ENCODE measurements at places on chromosomes 2 and 18. TPM values are rescaled to one million over a fixed set of nuclear protein-coding genes. Genes with fewer than 3 reads are reported as not detected.

Gene TEX261
- total RNA-seq = 43.0 TPM

Gene C1QL2
- not detected for total RNA-seq

Gene SERPINB10
- total RNA-seq = not detected

Gene RGPD3
- 0.27 TPM for total RNA-seq

Gene REG3G
- not detected for total RNA-seq

Gene EN1
- total RNA-seq = 0.39 TPM

Gene KYNU
- not detected for total RNA-seq

Gene ABCG8
- total RNA-seq = not detected

Gene SFT2D3
- 6.4 TPM for total RNA-seq

Gene TNFAIP6
- total RNA-seq = not detected

Gene CCL20
- total RNA-seq = not detected

Measured in glutamatergic neuron (in vitro differentiated cells).